ENCODE measurements at places on chromosomes 7 and 10.

DNA sequence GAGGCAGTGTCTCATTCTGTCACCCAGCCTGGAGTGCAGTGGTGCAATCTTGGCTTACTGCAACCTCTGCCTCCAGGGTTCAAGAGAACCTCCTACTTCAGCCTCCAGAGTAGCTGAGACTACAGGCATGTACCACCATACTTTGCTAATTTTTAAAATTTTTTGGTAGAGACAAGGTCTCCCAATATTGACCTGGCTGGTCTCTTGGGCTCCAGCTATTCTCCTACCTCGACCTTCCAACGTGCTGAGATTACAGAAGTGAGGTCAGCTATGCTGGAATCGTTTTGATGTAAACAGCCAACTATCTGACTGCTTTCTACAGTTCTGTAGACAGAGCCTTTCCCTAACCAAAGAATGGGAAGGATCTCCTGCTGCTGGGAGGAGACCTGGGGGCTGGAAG is 375.8 kb downstream of the GATA3 start:
- no peak for DNase-seq

- DNase-seq = no peak
Observed at GRCh38 chr7:38858259-38858884, 50.6 kb downstream of the VPS41 start.

DNA sequence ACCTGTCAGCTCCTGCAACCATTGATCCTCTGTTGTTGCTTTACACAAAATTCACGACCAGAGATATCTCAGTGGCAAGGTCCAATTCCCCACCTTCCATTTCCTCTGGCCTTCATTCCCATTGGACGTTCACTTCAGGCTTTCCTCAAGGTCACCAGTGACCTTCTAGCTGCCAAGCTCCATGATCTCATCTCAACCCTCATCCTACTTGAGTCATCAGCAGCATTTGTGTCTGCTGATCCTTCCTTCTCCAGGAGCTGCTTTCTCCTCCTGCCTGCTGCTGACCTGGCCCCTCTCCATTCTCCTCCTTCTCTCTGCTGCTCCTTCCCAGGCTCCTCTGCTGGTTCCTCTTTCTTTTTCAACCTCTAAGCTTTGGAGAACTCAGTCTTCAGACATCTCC is 66.2 kb upstream of the C10orf90 start:
- DNase-seq = no peak

DNA sequence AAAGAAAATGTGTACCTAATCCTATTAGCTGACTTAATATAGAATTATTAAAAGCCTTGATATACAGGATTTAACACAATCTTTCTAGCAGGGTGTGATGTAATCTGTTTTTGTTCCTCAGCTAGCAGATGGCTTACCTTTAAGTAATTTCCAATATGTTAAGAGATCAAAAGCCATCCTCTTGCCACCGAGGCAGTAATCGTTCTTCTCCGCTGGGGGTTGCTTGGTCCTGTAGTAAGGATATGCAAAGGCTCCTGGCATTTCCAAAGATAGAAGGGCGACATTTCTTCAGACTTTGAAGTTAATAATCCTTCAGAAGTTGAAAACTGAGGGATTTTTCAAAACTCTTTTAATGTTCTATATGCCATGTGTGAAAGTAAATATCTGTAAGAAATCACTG is 156.4 kb downstream of the FZD1 start:
- DNase-seq = no peak

GRCh38 chr7:86846494-86847190 is 202.9 kb downstream of the GRM3 start:
- no peak for DNase-seq

DNA sequence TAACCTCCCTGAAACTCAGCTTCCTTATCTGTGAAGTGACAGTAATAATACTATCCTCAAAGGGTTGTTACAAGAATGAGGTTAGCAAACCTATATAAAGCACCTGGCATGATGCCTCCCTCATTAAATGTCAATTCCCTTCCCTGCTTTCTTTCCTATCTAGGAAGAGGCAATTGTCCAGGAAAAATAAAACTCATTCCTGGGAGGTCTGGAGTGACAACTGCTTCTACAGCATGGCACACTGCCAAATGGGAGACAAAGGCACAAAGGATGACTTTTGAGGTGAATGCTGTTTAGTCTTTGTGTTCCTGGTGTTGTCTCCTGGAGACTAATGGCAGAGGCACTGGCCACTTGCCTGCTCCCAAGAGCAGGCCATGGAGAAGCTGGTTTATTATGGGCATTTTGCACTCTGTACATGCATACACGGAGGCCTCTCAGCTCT is 32.2 kb upstream of the PDE1C start:
- DNase-seq = no peak

DNA sequence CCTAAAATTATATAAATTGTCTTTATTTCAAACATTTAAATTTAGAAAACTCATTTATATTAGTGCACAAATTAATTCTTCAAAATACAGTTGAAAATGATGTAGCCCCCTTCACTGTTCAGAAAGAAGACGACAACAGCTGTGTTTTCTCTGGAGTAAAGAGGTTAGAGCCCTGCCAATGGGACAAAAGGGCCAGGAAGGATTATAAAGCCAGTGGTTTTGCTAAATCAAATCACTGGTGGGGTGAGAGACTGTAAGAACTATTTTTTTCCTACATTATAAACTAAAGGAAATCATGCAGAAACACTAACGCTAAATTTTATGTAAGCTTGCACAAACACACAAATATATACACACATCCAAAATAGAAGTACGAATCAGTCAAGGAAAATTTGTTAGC is 386.6 kb downstream of the PARD3 start:
- DNase-seq = no peak

GRCh38 chr10:132423966-132424861 is 27.2 kb downstream of the PWWP2B start:
- no peak for DNase-seq

DNA sequence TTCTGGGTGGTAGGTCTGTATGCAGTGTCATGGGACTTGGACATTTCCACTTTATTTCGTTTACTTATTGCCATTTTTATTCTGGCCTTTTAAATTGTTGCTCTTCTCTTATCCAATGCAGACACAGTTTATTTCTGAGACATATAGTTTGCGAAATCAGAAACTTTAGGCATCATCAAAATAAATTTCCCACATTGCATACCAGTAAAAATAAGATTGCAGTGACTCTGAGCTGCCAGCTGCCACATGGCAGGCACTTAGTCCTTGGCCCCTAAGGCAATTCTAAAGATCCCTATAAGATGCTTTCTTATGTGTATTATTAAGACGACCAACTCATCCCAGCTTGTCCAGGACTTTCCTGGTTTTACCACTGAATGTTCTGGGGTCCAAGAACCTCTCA is 81.8 kb upstream of the ANKRD1 start:
- no peak for DNase-seq

DNA sequence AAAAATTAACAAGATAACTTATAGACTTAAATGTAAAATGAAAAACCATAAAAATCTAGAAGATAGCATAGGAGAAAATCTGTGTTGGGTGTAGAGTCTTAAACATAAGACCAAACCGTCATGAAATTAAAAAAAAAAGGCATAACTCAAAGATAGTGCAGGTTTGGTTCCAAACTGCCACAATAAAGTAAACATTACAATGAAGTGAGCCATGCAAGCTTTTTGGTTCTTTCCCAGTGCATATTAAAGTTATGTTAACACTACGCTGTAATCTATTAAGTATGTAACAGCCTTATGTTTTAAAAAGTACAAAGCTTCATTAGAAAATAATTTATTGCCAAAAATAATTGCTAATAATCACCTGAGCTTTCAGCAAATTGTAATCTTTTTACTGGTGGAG is 1366.5 kb upstream of the LRRTM3 start:
- DNase-seq = no peak

- no peak for DNase-seq
Observed at GRCh38 chr7:82164813-82165212, 278.8 kb downstream of the CACNA2D1 start.

DNA sequence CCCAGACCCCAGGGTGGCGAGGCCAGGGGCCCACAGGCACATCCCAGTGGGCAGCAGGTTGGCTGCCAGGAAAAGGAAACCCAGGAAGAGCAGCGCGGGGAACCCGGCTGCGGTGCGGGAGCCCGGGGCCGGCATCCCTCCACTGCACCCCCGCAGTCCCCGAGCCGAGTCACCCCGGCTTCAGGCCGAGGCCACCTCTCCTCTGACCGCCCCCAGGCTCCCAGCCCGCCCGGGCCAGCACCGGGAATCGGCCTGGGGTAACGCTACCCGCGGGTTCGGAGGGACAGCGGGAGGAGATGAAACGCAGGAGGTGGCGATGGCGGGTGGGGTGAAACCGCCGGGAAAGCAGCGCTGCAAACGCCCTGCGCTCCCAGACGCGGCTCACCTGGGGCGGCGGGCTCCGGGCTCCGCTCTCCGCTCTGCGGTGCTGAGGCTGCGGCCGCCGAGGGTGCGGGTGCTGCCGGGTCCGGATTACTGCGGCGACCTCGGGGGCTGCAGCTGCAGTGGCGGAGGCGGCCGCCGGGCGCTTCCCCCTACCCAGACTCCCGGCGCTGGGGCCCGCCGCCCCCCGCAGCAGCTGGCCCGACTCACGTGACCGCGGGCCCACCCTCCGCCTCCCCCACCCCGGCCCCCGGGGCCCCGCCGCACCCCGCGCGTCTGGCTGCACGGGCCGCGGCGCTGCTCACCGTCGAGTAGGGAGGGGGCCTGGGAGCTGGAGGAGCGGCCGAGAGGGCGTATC is at the start of gene SCRN1:
TSS of gene SCRN1 (minus strand) at position 545 of the 739 bp plus-strand sequence. CDS start 20,734 bp downstream, outside the sequence.
- no peak for DNase-seq

DNA sequence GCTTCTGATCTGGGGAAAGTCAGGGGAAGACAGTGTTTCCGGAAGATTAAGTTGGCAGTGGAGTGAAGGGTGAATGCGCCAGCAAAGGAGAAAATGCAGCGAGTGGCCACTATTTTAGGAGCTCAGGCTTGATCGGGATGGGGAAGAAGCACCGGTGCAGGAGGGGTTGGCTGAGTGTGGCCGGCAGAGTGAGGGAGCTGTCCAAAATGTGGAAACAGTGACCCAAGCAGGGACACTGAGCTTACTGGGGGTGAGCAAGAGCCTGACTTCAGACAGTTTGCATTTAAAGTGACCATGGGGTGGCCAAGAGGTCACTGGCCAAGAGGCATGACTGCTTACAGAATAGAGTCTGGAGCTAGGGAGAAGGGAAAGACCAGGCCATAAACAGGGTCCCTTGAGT is 79.3 kb downstream of the GOLGA7B start:
- DNase-seq = no peak

GRCh38 chr7:54781134-54781920 is 22.3 kb upstream of the SEC61G start:
- no peak for DNase-seq

- DNase-seq = no peak
Observed at GRCh38 chr10:45514291-45515270, 140.6 kb downstream of the ALOX5 start.

GRCh38 chr10:123751342-123752134 is 85.4 kb downstream of the GPR26 start:
- DNase-seq = no peak

- no peak for DNase-seq
Observed at GRCh38 chr10:22711373-22711772, 3.0 kb downstream of the PIP4K2A start.

All from activated CD4-positive, CD25-positive, alpha-beta regulatory T cell treated with anti-CD3 and anti-CD28 coated beads, Interleukin-2, amount 50 U/mL, for 16 hours (primary cell).